ENCODE measurements at places on chromosomes 12 and 14.

GRCh38 chr12:123532019-123532418, 1.5 kb downstream of the RILPL1 start:
- DNase-seq: no peak

DNA sequence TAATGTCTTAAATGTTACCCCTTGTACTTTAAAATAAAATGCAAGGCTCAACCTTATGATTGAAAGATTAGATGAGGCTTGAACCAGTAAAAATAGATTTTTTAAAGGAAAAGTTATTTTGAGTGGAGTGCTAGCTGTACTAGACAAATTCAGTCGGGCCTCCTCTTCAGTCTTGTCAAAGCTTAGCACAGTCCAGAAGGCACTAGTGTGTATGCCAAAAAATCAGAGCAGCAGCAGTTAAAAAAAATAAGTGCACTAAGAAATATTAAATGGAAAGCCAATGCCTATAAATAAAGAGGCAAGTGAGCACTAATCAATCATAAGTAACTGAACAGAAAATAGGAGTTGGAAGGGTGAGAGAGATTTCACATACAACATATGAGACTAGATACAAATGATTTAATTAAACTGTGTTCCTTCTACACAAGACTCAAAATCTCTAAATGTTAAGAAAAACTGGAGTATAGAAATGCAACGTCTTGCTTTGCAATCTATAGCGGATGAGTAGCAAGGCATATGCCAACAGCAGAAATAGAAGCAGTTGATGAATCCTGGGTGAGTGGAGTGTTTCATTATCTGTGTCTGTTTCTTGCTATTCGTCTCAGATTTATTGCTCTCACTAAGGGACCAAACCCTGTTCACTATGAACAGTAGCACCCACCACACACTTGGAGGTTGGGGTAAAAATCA, 172.1 kb downstream of the ETNK1 start:
- no peak for DNase-seq

DNA sequence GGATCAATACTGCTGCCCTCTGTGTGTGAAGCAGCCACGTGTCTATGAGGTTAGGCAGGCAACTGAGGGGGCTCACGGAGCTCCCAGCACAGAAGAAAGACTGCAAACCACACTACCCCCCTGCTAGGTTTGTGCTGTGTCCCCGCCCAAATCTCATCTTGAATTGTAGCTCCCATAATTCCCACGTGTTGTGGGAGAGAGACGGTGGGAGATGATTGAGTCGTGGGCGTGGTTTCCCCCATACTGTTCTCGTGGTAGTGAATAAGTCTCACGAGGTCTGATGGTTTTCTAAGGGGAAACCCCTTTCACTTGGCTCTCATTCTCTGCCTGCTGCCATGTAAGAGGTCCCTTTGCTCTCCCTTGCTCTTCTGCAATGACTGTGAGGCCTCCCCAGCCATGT, 68.6 kb downstream of the ACTN1 start:
- no peak for DNase-seq

GRCh38 chr12:49559011-49559675, 8.8 kb downstream of the MCRS1 start:
- DNase-seq: no peak

GRCh38 chr12:16913832-16914490, 308.0 kb upstream of the LMO3 start:
- no peak for DNase-seq

DNA sequence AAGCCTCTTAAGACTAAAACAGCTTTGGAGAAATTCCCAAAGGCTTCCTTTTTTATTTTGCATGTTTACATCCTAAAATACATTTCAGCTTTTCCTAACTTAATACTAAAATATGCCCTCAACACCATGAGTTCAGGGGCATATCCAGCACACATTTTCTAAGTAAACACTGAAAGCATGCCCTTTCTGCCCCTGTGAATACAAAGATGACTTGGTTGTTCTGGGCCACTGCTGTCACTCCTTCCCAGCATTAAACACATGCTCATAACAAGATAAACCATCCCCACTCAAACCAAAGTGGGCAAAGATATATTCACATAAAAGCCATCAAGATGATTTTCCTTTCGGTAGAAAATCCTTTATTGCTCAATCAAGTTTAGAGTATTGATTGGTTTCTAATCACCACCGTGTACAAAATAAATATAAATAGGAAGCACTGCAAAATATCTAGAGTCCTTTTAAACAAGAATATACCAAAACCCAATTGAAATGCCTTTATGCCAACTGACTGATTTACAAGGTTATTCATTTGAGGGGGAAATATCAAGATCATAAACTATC, 1.9 kb downstream of the CCNB1IP1 start:
- DNase-seq: no peak

- DNase-seq: no peak
Observed at GRCh38 chr14:63045234-63045611, at the start of gene KCNH5. Gene KCNH5 (minus strand): TSS chr14:63045458. CDS start chr14:63045186, 272 bp downstream.

- DNase-seq: no peak
Observed at GRCh38 chr12:97398704-97399103, 63.9 kb upstream of the RMST start.

GRCh38 chr12:19548834-19549233, 109.5 kb downstream of the AEBP2 start:
- DNase-seq: no peak

DNA sequence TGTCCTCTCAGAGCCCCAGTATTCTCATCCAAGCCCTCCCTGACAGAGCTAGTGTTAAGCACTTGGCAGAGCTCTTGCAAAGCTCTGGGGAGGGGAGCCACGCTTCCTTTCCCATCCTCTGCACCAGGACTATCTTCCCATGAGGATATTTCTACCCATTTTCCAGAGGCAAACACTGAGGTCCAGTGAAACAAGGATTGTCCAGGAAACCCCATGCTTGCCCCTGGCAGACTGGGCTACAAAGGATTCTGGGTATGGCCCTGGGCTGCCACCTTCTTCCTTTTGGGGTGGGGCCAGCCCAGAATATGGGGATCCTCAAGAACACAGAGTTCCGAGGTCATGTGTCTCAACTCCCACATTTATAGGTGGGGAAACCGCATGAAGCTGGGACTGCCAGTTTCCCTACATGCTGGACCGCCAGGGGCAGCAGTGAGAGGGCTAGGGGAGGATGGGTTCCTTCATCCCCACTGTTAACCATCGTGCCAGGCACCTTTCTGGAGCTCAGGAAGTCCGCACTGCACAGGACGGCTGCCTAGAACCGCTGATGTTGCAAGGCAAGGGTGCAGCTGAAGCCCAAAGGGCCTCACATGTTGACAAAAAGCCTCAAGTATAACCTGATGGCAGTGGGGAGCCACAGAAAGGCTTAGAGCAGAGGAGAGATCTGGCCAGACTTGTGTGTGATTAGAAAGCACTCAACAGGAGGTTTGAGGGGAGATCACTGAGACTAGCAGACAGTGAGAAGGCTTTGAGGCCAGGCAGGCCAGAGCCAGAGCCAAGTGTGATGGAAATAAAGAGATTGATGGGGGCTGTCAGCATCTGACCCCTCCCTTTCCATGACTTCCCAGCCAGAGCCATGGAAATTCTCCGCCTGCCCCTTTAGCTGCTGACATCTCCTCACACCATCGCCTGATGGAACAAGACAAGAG, 5.5 kb upstream of the CCDC85C start:
- no peak for DNase-seq

GRCh38 chr12:101908395-101908794, 31.0 kb downstream of the DRAM1 start:
- DNase-seq: no peak

DNA sequence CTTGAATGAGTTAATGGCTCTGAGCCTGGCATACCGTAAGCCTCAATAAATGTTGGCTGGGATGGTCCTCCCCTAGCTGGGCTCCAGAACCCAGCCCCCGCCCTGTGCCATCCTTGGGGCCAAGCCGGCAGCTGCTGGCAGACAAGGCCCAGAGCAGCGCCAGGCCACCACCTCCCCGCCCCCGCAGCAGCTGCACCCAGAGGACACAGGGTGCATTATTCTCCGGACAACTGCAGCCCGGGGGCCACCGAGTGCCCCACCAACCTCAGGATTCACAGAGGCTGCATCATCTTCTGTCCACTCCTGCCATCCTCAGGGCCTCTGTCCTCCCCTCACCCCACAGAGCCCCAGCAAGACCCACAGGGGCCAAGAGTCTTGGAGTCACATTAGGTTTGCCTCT, 92.7 kb downstream of the NCOR2 start:
- DNase-seq: no peak

DNA sequence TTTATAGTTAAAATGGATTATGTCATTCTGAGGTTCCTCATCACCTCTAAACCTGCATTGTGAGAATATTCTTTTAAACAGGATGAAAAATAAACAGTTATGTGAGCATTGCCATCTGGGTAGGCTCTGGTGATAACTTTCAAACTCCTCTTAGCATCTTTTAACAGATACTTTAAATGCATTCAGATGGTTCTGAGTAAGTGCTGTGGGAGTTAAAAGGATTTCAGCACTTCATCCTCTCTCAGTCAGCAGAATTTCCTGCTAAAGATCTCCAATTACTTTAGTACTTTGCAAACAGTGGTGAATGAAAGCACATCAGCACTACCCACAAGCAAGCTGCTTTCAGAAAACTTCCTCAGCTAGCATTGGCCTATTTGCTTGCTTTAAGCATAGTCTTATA, 59.3 kb upstream of the TMTC1 start:
- no peak for DNase-seq

- no peak for DNase-seq
Observed at GRCh38 chr12:57475271-57476161, 4.2 kb downstream of the ARHGAP9 start.

GRCh38 chr14:93271111-93271510, 61.7 kb downstream of the BTBD7 start:
- DNase-seq: no peak

DNA sequence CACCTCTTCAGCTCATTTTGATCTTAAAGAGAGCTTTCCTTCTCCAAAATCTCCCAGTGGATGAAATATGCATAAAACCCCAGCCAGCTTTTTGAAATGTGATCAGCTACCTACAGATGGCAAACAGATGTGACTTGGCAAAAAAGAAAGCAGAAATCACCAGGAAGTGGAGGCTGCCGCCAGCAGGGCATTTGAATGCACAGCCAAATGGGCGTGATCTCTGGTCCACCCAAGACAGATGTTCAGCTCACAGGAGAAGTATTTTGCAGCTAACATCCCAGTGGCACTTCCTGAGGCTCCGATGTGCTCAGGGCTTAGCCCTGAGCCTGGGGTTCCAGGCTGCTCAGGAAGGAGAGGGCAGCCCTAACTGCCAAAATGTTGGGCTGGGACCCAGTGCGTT, 78.3 kb downstream of the LGMN start:
- no peak for DNase-seq

- DNase-seq: no peak
Observed at GRCh38 chr12:42217656-42218055, 20.4 kb downstream of the YAF2 start.

GRCh38 chr12:123250471-123251383, 17.5 kb downstream of the MTRFR start:
- DNase-seq: no peak

DNA sequence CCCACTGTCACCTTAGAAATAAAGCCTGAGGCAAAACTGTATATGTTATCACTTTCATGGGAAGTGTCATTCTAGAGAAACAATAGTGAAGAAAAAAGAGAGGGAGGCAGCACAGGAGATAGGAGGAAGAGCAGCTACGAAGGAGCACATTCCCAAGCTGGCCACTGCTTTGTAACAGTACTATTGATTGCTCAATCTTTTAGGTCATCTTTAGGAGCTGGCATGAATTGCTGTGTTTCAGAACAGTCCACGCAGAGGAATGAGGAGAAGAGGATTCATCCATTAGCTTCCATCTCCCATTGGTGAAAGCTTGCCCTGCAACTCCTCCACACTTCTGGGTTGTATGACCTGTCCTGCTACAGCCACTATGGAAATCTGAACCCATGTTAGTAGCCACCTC, 372.5 kb upstream of the DDHD1 start:
- no peak for DNase-seq

DNA sequence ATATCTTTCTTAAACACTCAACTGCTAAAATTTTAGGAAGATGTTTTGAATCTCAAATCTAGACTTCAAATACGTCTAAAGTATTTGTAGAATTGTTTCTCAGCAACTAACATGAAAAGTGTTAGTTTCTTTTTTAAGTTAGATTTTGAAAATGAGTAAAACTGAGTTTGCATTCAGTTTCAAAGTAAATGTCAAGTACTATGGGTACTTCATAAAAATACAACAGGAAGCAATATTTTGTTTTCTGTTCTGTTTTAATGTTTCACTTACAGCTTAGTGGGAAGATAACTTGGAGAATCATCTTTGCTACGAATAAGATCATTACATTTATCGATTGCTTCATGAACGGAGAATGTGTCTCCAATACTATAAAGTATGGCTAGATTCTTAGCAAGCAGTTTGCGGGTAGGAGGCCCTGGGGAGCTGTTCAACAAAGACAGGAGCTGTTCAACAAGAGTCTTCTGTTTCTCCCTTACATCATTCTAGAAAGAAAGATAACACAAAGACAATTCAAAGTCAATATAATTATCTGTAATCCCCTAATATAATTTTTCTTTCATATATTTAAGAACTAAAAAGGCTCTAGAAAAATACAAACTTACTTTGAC, 20.2 kb downstream of the HEATR5A start:
- no peak for DNase-seq

All from activated T-helper 1 cell treated with anti-CD3 and anti-CD28 coated beads, Interleukin-2, amount 50 U/mL, for 16 hours (primary cell).